ENCODE measurements at places on chromosomes 4 and X. TPM values are rescaled to one million over a fixed set of nuclear protein-coding genes. Genes with fewer than 3 reads are reported as not detected.

ZBTB49 gene
- total RNA-seq: 9.2 TPM

ZMAT1 gene
- total RNA-seq: 7.3 TPM

XPNPEP2 gene
- not detected for total RNA-seq

AFF1 gene
- 31.4 TPM for total RNA-seq

RRH gene
- not detected for total RNA-seq

VCX3B gene
- total RNA-seq: 1.3 TPM

IDS gene
- 38.6 TPM for total RNA-seq

GAGE12J gene
- total RNA-seq: not detected

TXK gene
- total RNA-seq: 0.67 TPM

UPF3B gene
- total RNA-seq: 5.5 TPM

GAGE2A gene
- not detected for total RNA-seq

- H3K36me3 ChIP-seq: no peaks in the 10 kb centered on the region
- no peaks in the 10 kb centered on the region for H3K27me3 ChIP-seq
- no peak for DNase-seq
- H3K27ac ChIP-seq: no peak overlapping the region
- H3K4me3 ChIP-seq: no peak overlapping the region
These were observed 6.5 kb downstream of the TIFA start for GRCh38 chr4:112279025-112279881.

DNA sequence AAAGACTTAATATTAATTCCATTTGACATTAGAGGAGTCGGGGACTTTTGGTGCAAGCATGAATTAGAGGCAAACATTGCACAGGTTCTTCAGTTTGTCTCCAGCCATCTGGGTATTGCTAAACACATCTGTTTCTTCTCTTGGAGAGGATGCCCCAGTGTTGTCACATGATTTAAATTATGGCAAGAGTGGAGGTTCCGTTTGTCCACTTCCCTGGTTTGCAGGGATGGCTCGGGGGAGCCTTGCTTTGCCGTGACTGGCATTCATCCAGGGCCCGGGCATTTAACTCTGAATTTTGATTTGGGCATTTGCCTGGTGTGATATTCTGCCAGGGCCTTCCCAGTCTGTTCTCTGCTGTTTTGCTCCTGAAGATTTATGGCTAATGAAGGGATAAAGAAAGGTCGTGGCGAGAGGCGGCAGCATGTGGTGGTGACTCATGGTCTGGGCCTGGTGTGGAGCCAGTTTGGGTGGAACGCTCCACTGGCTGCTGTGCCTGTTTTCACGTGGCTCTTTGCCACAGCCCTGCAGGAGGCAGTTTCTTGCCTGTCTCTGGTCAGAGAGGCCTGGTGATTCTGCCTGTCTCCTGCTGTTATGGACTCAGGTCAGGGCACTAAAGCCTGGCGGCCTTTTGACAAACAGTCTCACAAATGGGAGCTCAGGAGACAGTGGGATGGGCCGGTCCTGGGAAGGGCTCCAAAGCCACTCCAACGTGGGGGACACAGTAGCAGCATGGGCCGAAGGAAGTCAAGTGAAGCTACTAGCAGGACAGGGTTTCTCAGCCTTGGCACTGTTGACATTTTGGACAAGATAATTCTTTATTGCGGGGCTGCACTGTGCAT lies 99.4 kb upstream of the PGRMC2 start:
- H3K27me3 ChIP-seq: no peaks in the 10 kb centered on the region
- H3K4me1 ChIP-seq: no peaks in the 10 kb centered on the region
- H3K27ac ChIP-seq: no peak overlapping the region
- no peaks in the 10 kb centered on the region for H3K36me3 ChIP-seq

DNA sequence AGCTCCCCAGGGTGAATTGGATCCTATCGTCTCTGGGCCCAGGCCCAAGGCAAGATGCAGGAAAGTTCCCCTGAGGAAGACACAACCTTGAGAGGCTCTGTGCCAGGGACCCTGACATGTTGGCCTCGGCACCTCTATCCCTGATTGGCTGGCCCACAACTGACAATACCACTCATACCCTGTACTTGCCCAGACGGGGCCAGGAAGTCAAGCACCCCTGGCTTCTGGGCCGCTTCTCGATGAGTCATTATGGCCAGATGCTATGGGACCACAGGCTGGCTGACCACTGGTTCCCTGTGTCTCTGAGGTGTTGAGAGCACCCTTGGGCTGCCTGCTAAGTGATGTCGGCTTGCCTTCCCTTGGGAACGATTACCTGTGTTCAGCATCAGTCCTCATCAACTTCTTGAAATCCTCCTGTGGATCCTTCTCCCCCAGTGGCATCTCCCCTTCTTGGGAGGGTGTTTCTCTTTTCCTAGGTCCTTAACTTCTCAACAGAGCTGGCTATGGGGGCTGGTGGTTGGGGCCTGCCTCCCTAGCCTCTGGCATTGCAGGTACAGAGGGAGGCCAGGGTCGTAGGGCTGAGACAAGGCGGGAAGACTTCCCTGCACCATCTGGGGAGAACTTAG lies 54.5 kb upstream of the MAMLD1 start:
- H3K36me3 ChIP-seq: no peaks in the 10 kb centered on the region
- H3K27ac ChIP-seq: no peak overlapping the region
- no peaks in the 10 kb centered on the region for H3K27me3 ChIP-seq
- H3K4me1 ChIP-seq: no peaks in the 10 kb centered on the region
- H3K4me3 ChIP-seq: no peak overlapping the region

DNA sequence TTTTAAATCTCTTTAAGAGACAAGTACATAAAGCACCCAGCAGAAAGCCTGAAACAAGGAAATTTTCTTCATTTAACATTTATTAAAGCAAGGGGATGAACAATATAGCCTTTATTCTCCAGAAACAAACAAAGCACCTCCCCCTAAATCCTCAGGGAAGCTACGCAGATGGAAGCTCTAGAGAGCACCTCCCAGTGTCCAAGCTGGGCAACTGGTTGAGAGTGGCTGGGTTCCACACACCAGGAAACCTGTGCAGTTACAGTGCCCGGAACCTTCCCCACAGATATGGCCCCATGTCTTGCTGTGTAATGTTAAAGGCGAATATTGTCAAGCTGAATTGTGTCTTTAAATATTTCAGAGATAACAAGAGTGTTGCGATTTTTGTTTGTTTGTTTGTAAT lies 8.9 kb upstream of the TRIML1 start:
- H3K4me1 ChIP-seq: no peaks in the 10 kb centered on the region
- no peak for DNase-seq
- no peaks in the 10 kb centered on the region for H3K27me3 ChIP-seq
- H3K4me3 ChIP-seq: no peak overlapping the region

DNA sequence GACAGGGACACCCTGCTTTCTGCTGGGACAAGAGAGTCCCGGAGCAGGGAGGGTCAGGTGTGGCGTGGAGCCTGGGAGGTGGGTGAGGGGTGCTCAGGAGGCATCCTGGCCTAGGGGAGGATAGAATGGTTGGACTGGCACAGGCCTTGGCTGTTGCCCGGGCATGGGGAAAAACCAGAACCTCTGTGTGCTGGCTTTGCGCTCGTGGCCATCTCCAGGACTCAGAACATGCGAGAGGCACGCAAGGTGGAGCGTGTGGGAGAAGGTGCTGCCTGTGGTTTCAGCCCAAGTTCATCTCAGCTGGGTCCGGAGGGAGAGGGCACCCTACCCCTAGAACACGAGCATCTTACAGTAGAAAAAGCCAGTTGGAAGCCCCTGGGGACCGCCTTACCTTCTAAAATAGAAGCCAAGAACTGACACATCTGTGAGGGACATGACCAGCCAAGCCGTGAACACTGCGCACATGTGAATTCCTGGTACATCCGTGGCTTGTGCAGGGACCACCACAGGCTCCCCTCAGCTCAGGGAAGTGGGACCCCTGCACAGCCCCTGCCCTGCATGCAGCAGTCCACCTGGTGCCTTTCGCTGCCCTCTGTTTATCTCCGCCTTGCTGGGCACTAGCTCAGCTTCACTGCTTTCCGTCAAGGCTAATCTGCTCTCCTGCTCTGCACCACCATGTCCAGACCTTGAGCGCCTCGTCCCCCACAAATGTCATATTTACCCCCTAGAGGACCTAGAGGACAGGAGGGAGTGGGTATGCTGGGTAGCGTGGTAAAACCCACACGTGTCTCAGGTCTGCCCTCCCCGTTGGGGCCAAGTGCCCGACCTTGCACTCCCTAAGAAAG lies 13.5 kb downstream of the MSANTD1 start:
- no peaks in the 10 kb centered on the region for H3K27me3 ChIP-seq
- no peak overlapping the region for H3K4me3 ChIP-seq
- H3K4me1 ChIP-seq: peaks cover 9% of the 10 kb centered on the region
- no peak overlapping the region for H3K27ac ChIP-seq
- no peak for DNase-seq

DNA sequence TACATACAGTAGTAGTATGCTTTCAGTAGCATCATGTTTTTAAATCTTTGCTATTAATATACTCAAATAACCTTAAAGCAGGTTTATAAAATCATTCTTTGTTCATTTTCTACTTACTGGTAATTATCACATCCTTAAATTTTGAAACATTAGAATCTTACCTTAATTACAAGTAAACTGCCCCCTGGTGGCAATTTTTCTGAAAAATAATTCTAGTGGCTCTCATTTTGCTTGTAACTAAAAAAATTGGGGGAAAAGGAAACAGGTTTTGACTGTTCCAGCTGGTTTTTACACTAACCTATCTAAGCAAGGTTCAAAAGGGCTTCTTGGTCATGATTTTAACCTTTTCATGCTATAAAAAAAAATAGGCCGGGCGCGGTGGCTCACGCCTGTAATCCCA lies 18.5 kb upstream of the DCAF4L1 start:
- H3K27me3 ChIP-seq: no peaks in the 10 kb centered on the region
- DNase-seq: peak; percentile 31
- H3K4me1 ChIP-seq: no peaks in the 10 kb centered on the region
- H3K36me3 ChIP-seq: no peaks in the 10 kb centered on the region
- H3K4me3 ChIP-seq: no peak overlapping the region

GRCh38 chr4:184851200-184851541 lies 25.4 kb upstream of the ACSL1 start:
- H3K4me1 ChIP-seq: no peaks in the 10 kb centered on the region
- H3K36me3 ChIP-seq: no peaks in the 10 kb centered on the region
- no peak overlapping the region for H3K4me3 ChIP-seq
- DNase-seq: peak; percentile 84
- H3K27ac ChIP-seq: no peak overlapping the region
- H3K27me3 ChIP-seq: peaks cover 3% of the 10 kb centered on the region

GRCh38 chr4:177547985-177548384 lies 105.7 kb upstream of the AGA start:
- H3K27me3 ChIP-seq: no peaks in the 10 kb centered on the region
- no peaks in the 10 kb centered on the region for H3K4me1 ChIP-seq
- H3K27ac ChIP-seq: no peak overlapping the region
- H3K4me3 ChIP-seq: no peak overlapping the region
- no peaks in the 10 kb centered on the region for H3K36me3 ChIP-seq

DNA sequence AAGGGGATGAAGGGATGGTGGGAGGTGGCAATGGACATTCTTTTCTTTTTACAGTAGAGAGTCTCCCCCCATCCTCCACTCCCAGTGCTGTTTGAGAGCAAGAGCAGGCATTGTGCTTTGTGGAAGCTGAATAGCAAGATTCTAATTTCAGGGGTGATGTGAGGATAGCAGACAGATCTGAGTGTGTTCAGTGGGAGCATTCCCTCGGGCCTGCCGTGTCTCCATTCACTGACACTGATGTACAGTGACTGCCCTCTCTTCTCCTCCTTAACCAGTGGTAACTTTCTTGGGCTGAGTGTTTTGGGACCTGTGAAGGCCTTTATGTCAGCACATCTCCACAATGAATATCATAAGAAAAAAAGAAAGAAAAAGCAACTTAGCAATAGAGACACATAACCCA lies 396.6 kb upstream of the RPS6KA3 start:
- H3K4me3 ChIP-seq: no peak overlapping the region
- no peaks in the 10 kb centered on the region for H3K4me1 ChIP-seq
- H3K36me3 ChIP-seq: no peaks in the 10 kb centered on the region
- H3K27me3 ChIP-seq: no peaks in the 10 kb centered on the region
- no peak overlapping the region for H3K27ac ChIP-seq
- no peak for DNase-seq

GRCh38 chr4:89108091-89108490 lies 3.2 kb upstream of the TIGD2 start:
- no peaks in the 10 kb centered on the region for H3K36me3 ChIP-seq
- DNase-seq: no peak
- no peak overlapping the region for H3K4me3 ChIP-seq
- H3K4me1 ChIP-seq: peaks cover 7% of the 10 kb centered on the region
- H3K27me3 ChIP-seq: peaks cover 18% of the 10 kb centered on the region

- H3K27me3 ChIP-seq: no peaks in the 10 kb centered on the region
- no peaks in the 10 kb centered on the region for H3K36me3 ChIP-seq
- H3K4me3 ChIP-seq: no peak overlapping the region
- peak; percentile 51 for DNase-seq
- H3K27ac ChIP-seq: no peak overlapping the region
These were observed 5.8 kb downstream of the CPE start for GRCh38 chr4:165384598-165384997.

GRCh38 chrX:136806891-136807410 lies 26.2 kb upstream of the ARHGEF6 start:
- H3K36me3 ChIP-seq: peaks cover 6% of the 10 kb centered on the region
- no peak for DNase-seq
- no peak overlapping the region for H3K4me3 ChIP-seq
- H3K27me3 ChIP-seq: no peaks in the 10 kb centered on the region
- H3K4me1 ChIP-seq: no peaks in the 10 kb centered on the region
- no peak overlapping the region for H3K27ac ChIP-seq

DNA sequence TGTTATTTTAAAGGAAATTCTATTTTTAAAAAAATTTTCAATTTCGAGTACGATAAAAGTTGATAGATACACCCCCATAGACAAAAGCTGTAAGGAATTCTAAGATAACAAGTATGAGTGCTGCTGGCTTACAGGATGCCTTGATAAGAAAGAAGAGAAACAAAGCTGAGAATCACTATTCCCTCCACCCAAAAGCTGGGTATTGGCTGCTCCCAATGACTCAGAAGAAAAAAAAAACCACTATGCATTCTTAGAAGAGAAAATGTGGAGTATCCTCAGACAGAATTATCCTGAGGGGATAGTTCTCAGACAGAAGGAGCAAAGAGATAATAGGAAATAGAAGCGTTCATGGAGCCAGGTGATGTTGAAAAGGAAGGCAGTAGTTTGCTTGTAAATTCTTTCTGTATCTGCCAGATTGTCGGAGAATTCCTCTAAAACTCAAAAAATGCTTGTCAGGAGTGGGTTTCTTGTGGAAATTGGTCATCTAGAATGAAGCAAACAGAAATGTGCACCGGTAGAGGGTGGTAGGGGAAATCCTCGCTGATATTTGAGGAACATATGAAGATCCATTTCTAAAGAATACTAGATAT lies 217.5 kb upstream of the ADAMTS3 start:
- no peaks in the 10 kb centered on the region for H3K36me3 ChIP-seq
- no peak overlapping the region for H3K4me3 ChIP-seq
- no peak for DNase-seq
- H3K27me3 ChIP-seq: no peaks in the 10 kb centered on the region
- no peak overlapping the region for H3K27ac ChIP-seq

- H3K4me1 ChIP-seq: peaks cover 34% of the 10 kb centered on the region
- no peaks in the 10 kb centered on the region for H3K27me3 ChIP-seq
- no peak overlapping the region for H3K4me3 ChIP-seq
- peak; percentile 18 for DNase-seq
- H3K27ac ChIP-seq: peak overlapping the region; percentile 71
- H3K36me3 ChIP-seq: peaks cover 36% of the 10 kb centered on the region
These were observed 87.2 kb downstream of the KLHL8 start for GRCh38 chr4:87133183-87133582.

GRCh38 chr4:26458157-26458561 lies 32.1 kb downstream of the CCKAR start:
- no peaks in the 10 kb centered on the region for H3K4me1 ChIP-seq
- no peaks in the 10 kb centered on the region for H3K36me3 ChIP-seq
- no peak for DNase-seq

- no peak overlapping the region for H3K4me3 ChIP-seq
- H3K27me3 ChIP-seq: no peaks in the 10 kb centered on the region
- DNase-seq: no peak
- peaks cover 12% of the 10 kb centered on the region for H3K36me3 ChIP-seq
- no peaks in the 10 kb centered on the region for H3K4me1 ChIP-seq
These were observed 7.6 kb downstream of the EIF4E start for GRCh38 chr4:98921292-98921691.
